Thyroid gland (tissue), 4 donors: ENCODE measurements at places on chromosomes 7 and 10.

GRCh38 chr10:47370878-47371277 is 13.2 kb downstream of the ZNF488 start:
- DNase-seq, result no peak

- DNase-seq, result no peak
These were observed 103.1 kb upstream of the RHOBTB1 start for GRCh38 chr10:61047081-61047480.

DNA sequence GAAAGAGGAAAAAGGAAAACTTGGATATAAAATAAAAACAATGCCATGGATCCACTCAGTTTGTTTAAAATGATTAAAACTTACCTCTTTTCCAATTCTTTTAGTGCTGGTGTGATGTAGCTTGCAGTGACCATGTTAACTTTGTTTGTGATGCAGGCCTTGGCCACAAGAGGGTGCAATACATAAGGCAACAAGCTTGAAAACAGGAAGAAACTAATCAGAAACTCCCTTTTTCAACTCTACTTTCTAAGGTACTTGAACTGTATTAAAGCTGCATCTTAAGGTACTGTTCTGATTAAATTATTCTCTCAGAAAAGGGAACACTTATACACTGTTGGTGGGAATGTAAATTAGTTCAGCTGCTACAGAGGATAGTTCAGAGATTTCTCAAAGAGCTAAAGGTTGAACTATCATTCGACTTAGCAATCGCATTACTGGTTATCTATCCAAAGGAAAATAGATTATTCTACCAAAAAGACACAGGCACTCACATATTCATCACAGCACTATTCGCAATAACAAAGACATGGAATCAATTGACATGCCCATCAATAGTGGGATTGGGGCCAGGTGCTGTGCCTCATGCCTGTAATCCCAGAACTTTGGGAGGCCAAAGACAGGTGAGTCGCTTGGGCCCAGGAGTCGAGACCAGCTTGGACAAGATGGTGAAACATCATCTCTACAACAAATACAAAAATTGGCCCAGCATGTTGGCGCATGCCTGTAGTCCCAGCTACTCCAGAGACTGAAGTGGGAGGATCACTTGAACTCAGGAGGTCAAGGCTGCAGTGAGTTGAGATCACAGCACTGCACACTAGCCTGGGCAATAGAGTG is 50.9 kb downstream of the AASS start:
- DNase-seq, result peak; percentile 75

- no peak for DNase-seq
These were observed 212.8 kb upstream of the PODXL start for GRCh38 chr7:131769241-131769640.

- DNase-seq, result no peak
These were observed 79.6 kb downstream of the ZNF777 start for GRCh38 chr7:149381245-149381644.

DNA sequence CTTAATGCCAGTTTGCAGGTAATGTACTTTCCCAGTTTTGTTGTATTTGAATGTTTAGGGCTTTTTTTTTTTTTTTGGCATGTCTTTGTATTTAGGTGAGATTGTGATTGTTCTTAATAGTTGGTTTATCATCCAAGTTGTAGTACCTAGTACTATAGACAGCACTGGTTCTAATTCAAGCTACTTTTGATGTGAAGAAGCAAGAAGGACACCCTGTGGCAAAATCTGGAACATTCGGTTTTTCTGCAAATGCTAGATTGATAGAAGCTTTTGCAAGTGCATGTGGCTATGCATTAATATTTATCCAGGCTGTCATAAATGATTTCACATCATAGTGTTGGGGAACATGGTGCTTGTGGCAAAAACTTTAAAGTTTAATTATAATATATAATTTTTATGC is 248.9 kb downstream of the FOXP2 start:
- peak; percentile 6 for DNase-seq

GRCh38 chr7:93910076-93910994 is 4.0 kb downstream of the GNGT1 start:
- no peak for DNase-seq

- DNase-seq, result no peak
These were observed 19.5 kb downstream of the LMOD2 start for GRCh38 chr7:123675181-123675473.

DNA sequence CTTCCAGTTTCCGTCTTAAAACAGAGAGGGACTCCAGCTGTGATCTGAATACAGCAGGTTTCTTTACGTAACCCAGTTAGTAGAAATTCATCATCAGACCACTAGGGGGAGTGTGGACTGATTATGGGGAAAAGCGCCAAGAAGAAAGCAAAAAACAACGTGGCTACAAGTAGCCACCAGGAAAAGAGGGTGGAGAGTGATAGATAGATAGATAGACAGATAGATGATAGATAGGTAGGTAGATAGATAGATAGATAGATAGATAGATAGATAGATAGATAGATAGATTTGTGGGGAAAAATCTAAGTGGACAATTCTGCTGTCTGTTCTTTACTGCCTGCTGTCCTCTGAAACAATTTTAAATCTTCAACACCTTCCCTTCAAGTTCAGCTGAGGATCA is 12.7 kb upstream of the AKR1B10 start:
- no peak for DNase-seq

DNA sequence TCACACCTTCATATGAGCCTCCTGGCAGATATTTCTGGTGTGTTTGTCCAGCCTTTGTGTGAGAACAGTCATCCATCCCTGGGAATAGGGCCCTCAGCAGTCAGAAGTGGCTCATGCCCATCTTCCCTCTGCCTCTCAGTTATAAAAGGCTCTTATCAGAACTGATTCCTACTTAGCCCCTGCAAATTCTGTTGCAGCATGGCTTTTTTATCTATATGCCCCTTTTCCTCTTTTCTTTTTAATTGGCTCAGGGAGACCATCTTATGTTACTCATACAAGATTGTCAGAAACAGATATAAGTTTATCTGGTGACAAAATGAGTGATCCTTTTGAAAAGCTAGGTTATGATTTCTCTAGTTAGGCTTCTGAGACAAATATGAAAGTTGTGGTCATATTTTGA is 194.1 kb downstream of the CREB5 start:
- DNase-seq, result no peak

DNA sequence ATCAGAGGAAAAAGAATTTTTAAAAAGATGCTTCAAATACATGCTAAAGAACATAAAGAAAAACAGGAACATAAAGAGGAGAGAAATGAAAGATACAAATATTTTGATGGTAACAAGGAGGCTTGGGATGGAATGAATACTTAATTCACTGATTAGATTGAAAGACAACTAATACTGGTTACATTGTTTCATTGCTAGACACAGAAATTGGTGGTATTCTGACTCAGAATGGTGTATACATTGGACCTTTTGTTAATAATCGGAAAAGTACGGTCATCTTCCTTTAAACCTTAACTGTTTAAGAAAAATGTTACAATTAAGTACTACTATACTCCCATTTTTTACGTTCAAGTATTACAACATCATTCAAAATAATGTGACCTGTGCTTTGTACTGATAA is 567.5 kb downstream of the PARD3 start:
- no peak for DNase-seq

- DNase-seq, result peak; percentile 20
These were observed 132.7 kb downstream of the KCNMA1 start for GRCh38 chr10:77504873-77505257.

- no peak for DNase-seq
These were observed 100.7 kb downstream of the HIP1 start for GRCh38 chr7:75637854-75638593.

DNA sequence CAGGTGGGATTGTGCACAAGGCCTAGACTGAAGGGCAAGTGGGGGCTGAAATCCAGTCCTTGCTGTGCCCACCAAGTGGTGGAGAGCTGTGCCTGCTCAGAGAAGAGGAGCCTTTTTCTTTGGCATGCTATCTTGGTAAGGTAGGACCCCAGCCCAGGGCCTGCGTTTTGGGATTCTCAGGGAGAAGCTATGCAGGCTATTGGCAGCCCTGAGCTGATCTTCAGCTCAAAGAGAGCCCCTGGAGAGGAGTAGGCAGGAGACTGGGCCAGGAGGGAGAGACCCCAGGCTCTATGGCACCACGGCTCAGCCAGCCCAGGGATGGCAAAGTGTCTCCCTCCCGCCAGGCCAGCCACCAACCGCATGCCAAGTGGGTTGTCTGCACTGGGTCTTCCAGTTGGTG is 119.2 kb upstream of the PCBD1 start:
- no peak for DNase-seq

GRCh38 chr10:22850541-22850940 is 77.3 kb upstream of the ARMC3 start:
- DNase-seq, result no peak

- no peak for DNase-seq
These were observed 398.3 kb downstream of the DPP6 start for GRCh38 chr7:154450451-154450850.

DNA sequence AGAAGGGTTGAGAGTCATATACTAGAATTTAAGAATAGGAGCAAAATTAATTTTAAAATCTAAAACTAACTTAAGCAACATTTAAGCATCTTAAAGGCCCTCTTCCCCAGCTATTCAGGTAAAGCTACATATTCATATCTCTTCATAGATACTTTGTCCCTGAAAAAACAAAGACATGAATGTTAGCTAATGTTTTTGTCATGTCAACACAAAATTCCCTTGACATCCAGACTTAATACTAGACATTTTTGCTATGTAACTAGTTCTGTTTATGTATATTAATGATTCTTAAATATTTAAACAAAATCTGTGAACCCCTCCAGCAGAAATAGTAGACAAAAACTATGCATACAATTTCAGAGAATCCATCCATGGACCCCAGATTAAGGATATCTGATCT is 43.5 kb downstream of the BAZ1B start:
- DNase-seq, result no peak

GRCh38 chr7:71636329-71636728 is 504.4 kb downstream of the GALNT17 start:
- DNase-seq, result peak; percentile 14

DNA sequence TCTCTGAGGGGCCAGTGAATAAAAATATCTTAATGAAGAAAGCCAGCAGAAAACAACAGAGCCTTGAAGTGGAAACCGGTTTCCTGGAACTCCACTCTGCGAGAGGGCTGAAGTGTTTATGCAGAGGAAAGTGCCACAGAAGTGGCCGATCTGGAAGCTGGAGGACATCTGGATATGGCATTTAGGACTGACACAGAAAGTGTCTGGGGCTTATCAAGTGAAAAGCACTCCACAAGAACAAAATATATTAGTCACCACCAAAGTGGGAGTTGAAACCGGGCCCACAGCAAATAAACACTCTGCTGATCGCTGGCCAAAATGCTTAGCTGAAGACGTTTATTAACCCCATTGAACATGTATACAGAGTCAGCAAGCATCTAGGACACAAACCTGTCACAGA is 7.8 kb downstream of the NOD1 start:
- peak; percentile 88 for DNase-seq

GRCh38 chr10:98610836-98611235 is 164.1 kb upstream of the HPS1 start:
- DNase-seq, result no peak

- DNase-seq, result no peak
These were observed 102.1 kb downstream of the GAD2 start for GRCh38 chr10:26318672-26319071.

DNA sequence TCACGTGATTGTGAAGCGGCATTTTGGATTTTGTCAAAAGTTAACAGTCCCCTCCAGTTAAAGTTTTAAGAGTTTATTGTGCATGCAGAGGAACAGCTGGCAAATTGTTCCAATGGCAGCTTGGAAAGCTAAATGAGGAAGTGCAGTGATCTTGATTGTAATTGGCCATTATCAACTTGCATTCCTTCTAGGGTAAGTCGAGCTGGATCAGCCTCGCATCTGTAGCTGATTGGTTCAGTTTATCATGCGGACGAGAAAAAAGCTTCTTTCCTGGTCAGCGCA is 566 bp downstream of the ZNF789 start:
- DNase-seq, result no peak
